ENCODE measurements at places on chromosomes 4 and X.

GRCh38 chr4:85166318-85166717 is 199.8 kb upstream of the WDFY3 start:
- no peak for DNase-seq

DNA sequence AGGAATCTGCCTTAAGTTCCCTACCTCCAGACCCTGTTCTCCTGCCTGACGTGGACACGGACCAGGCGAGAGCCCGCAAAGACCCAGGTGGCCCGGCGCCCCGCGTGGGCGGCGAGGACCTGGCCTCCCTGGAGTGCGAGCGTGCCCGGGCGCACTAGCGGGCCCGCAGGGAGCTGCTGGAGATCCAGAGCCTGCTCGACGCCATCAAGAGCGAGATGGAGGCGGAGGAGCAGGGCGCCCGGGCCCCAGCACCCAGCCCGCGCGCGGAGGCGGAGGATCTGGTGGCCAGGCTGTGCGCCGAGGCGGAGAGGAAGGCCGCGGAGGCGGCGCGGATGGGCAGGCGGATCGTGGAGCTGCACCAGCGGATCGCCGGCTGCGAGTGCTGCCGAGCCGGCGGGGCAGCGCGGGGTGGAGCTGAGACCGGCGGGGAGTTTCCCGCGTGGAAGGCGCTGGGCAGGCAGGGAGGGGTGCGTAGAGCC is 18.2 kb downstream of the MRFAP1 start:
- DNase-seq, result peak; percentile 49

- no peak for DNase-seq
Observed at GRCh38 chrX:6770936-6771335, 236.0 kb upstream of the VCX3A start.

- peak; percentile 20 for DNase-seq
Observed at GRCh38 chr4:148396986-148397673, 45.1 kb downstream of the NR3C2 start.

DNA sequence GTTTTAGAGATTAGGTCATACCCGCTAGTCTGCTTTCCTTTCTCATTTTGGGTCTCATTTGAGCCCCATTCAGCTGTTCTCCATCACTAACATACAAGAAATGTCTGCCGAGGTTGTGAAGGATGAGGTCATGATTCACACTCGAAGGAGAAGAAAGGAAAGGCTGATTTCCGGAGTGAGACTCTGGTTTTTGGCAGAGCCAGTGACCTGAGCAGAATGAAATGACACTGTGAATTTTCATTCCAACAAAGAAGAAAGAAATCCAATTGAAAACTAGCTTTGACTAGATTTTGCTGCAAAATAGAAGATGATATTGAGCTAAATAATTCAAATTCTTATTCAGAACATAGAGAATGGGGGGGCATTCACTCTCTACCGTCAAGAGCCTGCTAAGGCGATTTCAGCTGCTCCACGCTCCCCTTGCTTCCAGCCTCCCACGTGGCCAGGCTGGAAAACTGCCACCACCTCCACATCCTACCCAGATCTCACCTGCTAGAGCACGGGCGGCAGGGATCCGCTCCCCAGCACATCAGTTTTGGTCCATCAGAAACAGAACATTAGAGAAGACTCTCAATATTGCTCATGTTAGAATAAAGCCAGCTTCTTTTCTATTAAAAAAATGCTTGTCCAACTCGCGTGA is 39.0 kb downstream of the F11 start:
- peak; percentile 68 for DNase-seq

DNA sequence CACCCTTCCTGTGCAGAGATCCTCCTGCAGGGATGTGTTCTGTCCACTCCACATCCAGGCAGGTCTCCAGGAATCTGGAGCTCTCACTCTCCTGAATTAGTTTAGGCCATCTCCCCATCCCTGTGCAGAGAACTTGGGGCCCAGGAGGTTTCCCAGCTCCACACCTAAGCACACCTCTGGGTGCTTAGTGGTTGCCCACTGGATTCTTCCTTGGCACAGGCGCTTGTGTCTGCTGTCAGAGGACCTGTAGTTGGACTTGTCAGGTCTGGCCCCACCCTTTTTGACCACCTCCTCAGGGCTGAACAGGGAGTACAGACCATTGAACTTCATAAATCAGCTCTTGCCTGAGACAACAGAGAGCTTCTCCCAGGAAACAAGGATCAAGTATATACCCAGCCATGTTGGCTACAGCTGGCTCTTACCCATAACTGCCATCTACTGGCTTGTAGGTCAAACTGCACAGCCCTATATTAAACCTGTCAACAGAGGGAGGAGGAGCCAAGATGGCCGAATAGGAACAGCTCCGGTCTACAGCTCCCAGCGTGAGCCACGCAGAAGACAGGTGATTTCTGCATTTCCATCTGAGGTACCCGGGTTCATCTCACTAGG is 275.5 kb downstream of the PPARGC1A start:
- no peak for DNase-seq

DNA sequence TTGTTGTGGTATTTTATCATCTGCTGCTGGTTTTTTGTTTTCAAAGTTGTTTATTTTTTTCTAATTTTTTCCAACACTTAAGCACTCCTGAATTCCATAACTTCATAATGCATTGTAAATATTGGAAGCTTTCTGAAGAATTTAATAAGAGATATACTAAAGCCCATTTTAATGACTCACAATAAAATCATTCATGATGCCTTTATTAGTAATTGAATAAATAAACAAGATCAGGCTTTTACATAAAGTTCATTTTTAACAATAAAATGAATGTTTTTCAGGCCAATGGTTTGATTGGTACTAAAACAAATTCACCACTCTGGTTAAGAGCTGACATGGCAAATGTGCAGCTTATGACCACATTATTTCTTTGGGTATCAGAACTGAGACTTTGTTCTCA is 408.2 kb upstream of the SMIM31 start:
- no peak for DNase-seq

DNA sequence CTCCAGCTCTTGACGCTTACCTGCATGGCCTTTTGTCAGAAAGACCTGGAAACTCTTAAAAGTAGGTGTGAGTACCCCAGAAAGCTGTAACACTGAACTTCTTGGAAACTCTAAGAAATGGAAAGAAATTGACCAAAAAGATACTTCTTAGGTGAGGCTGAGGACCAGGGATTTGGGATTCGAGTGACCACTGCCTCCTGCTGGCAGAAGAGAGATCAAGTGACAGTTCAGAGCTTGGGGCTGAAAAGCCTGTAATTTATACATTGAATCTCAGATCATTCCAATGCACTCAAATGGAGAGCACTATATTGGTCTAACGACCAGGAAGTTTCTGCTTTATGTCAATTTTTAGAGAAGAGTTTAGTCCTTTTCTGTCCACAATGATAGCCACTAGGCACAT is 204.6 kb downstream of the PDGFRA start:
- no peak for DNase-seq

DNA sequence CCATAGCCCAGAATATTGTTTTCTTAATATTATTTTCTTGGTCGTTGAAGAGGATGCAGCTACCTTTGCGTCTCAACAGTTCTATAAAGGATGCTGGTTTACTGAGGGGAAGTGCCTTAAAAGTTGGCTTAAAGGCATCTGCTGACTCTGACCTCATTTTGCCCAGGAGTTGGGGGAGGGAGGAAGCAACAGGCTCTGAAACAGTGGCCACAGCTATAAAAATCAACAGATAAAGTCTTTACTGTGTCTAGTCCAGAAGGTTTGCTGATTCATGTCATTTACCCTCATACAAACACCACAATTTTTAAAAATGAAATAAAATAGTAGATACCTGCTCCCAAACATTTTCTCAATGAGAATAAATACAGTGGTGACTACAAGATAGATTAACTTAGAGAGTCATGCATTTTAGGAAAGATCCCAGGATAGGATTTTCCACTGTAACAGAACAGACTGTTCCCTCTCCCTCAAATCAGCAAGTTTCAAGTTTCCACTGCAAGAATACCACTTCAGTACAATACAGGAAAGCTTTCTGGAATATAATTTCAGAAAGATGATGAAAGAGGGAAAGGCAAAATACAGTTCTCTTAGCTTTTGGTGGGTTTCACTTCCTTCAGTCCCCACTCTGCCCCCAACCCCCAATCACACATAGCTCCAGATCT is 1.9 kb downstream of the PHKA1 start:
- DNase-seq, result no peak

DNA sequence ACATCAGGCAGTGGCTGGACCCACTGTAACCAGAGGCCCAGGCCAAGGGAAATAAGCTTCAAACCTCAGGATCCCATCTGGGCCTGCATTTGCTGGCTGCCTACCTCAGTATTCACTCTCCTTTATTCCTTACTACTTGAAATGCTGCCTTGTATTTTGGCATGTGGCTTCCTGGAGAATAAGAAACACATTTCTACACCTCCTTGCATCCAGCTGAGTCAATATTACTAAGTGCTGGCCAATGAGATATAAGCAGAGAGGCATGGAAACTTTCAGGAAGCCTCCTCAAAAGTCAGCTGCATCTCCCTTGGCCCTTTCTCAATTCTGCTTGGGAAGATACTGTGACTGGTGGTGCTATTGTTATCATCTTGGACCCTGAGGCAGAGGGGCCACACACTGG is 59.8 kb upstream of the RELL1 start:
- DNase-seq, result no peak
